ENCODE measurements at places on chromosomes 4 and X. TPM values are rescaled to one million over a fixed set of nuclear protein-coding genes. Genes with fewer than 3 reads are reported as not detected.

The FRMD7 gene
- not detected for total RNA-seq

The SPATA18 gene
- 23.8 TPM for total RNA-seq

DNA sequence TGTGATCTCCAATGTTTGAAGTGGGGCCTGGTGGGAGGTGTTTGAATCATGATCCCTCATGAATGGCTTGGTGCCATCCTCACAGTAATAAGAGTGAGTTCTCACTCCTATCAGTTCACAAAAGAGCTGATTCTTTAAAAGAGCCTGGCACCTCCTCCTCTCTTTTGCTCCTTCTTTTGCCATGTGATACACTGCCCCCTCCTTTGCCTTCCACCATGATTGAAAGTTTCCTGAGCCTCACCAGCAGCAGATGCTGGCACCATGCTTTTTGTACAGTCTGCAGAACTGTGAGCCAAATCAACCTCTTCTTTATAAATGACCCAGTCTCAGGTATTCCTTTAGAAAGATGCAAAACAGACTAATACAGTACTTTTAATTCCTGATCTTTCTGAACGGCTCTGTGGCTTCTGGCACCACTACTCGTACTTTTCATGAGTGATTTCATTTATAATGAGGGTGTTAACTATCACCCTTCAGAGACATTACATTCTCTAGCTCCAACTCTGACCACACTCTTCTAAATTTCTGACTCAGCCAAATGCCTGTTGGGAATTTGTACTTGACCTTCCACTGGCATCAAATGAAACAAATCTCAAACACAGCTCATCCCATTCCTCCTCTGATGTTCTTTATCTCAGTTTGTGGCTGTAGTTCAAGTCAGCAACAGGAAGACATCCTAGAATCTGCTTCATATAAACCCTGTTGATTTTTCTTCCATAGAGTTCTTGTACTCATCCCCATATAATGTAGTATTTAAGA lies 4.2 kb downstream of the UFSP2 start:
- peaks cover 22% of the 10 kb centered on the region for H3K4me1 ChIP-seq
- peaks cover 38% of the 10 kb centered on the region for H3K36me3 ChIP-seq
- DNase-seq = no peak
- no peaks in the 10 kb centered on the region for H3K27me3 ChIP-seq
- H3K27ac ChIP-seq = no peak overlapping the region

GRCh38 chr4:3299122-3299975 lies 6.5 kb downstream of the RGS12 start:
- H3K27me3 ChIP-seq = no peaks in the 10 kb centered on the region
- H3K4me3 ChIP-seq = no peak overlapping the region
- no peaks in the 10 kb centered on the region for H3K36me3 ChIP-seq
- H3K4me1 ChIP-seq = peaks cover 33% of the 10 kb centered on the region
- no peak for DNase-seq
- no peak overlapping the region for H3K27ac ChIP-seq
